Stimulated activated CD8-positive, alpha-beta memory T cell treated with anti-CD3 and anti-CD28 coated beads, Interleukin-4, amount 100 ng/mL, for 1 hour (primary cell): ENCODE measurements at places on chromosomes 6 and 20.

- peak; percentile 43 for DNase-seq
Observed at GRCh38 chr6:41936073-41936837, 5.4 kb downstream of the CCND3 start.

GRCh38 chr6:136751991-136752390 lies 40.3 kb downstream of the MAP3K5 start:
- DNase-seq = no peak

- DNase-seq = peak; percentile 36
Observed at GRCh38 chr6:137641474-137642077, 147.4 kb upstream of the OLIG3 start.

- no peak for DNase-seq
Observed at GRCh38 chr6:133399426-133399825, 158.3 kb downstream of the EYA4 start.

DNA sequence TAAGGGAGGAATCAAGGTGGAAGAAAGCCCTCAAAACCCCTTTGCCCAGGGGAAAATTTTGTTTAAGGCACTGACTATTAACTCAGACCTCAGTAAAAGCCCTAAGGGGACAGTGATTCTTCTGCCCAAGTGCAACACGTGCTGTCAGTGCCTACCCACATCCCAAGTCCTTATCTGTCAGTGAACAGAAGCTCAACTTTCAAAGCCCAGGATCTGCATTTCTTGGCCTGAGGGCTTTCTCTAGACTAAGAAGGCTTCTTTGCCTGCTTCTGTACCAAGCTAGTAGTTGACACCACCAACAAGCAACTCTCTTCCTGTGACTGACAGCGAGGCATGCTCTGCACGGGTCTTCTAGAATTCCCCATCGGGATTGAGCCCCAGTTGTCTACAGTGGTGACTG lies 416.0 kb upstream of the SPTLC3 start:
- DNase-seq = no peak

- DNase-seq = no peak
Observed at GRCh38 chr6:144653885-144654505, 368.9 kb downstream of the UTRN start.

DNA sequence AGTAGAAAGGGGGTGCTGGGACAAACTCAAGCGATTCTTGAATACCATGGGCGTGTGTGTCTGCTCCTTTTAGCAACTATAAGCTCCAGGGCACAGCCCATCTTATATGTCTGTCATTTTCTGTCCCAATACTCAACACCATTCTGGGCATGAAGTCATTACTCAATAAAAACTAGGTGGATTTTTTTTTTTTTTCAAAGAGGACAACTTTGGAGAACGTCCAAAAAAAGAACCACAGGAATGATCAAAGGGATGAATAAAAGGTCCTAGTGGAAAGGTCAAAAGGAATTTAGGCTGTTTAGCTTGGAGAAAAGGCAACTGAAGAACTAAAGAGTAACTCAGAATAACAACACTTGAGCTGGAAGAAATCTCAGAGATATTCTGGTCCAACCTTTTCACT lies 24.4 kb downstream of the UQCC1 start:
- DNase-seq = no peak

- DNase-seq = no peak
Observed at GRCh38 chr6:95084867-95085266, 492.5 kb upstream of the MANEA start.

DNA sequence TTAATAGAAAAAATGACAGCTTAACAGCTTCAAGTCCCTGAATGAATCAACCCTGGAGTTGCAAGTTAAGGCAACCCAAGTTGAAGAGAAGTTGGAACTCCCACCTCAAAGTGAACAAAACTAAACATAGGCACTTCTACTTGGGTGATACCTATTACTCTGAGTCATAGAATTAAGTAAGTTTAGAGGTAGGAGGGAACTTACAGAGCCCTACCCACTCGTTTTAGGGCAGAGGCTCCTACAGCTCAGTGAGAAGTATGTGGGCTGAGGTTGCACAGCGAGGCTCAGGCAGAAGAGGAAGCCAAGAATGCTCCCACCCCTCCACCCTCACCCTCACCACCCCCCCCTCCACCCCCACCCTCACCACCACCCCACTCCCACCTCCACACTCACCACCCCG lies 42.2 kb downstream of the NFATC2 start:
- no peak for DNase-seq

- DNase-seq = no peak
Observed at GRCh38 chr6:32167761-32168262, 3.4 kb downstream of the EGFL8 start.

DNA sequence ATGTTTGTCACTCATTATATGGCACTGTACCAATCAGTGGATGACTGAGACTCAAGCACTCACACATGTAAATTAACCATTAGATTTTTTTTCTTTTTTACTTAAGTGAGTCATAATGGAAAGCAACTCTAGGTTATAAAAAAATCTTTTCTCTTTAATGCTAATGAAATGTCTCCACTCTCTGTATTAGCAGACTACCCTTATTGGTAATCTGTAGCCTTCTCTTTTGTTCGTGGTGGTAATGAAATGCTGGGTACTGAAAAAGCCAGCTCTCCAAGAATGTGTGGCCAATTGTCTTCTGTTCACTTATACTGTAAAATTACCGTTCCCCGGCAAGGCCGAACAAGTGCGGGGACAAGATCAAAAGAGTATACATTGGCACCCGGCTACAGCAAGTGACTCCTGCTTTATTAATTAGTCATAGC lies 69.0 kb downstream of the AFG1L start:
- no peak for DNase-seq

GRCh38 chr6:28648035-28648877 lies 122.6 kb downstream of the GPX5 start:
- no peak for DNase-seq

DNA sequence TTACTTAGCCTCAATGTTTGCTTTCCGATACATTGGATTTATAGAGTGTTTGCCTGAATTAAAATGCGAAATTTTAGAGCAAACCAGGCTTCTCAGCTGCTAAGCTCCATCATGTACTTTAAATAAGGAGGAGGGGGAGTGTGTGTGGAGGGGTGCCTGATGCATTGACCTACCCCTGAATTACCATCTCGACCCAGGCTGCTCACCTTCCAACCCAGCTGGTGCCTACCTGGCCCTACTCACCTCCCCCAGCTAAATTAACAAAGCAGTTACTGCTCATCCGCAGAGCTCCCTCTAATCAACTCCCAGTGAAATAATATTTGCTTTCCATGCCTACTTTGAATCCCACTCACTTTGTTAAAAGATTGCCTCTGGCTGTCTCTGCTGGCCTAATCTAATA lies 544.5 kb downstream of the MAFB start:
- DNase-seq = no peak

DNA sequence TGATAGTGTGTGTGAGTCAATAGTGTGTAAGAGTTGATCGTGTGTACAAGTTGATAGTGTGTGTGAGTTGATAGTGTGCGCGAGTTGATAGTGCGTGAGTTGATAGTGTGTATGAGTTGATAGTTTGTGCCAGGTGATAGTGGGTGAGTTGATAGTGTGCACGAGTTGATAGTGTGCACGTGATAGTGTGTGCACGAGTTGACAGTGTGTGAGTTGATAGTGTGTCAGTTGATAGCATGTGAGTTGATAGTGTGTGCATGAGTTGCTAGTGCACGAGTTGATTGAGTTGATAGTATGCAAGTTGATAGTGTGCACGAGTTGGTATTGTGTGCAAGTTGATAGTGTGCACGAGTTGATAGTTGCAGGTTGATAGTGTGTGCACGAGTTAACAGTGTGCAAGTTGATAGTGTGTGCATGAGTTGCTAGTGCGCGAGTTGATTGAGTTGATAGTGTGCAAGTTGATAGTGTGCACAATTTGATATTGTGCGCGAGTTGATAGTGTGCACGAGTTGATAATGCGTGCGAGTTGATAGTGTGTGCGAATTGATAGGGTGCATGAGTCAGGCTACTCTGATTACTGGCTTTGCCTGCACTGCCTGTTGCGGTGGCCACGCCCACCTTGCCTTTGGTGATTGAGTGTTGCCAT lies 35.8 kb upstream of the IYD start:
- no peak for DNase-seq

GRCh38 chr20:38321959-38322598 lies 18.1 kb downstream of the BPI start:
- DNase-seq = no peak

DNA sequence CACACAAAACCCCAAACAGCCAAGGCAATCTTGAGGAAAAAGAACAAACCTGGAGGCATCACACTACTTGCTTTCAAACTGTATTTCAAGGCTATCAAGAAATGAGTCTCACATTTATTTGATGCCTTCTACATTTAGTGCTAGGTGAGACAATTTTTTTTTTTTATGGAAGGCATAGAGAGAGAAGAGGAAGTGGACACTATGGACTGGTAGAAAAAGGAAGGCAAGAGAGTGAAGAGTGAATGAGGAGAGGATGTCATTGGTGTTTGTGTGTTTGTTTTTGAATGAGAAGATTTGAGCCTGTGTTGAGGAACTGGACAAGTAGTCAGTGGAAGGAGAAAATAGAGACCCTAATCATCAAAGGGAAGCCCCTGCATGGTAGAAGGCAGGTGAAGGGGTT lies 182.0 kb upstream of the JAG1 start:
- DNase-seq = no peak

DNA sequence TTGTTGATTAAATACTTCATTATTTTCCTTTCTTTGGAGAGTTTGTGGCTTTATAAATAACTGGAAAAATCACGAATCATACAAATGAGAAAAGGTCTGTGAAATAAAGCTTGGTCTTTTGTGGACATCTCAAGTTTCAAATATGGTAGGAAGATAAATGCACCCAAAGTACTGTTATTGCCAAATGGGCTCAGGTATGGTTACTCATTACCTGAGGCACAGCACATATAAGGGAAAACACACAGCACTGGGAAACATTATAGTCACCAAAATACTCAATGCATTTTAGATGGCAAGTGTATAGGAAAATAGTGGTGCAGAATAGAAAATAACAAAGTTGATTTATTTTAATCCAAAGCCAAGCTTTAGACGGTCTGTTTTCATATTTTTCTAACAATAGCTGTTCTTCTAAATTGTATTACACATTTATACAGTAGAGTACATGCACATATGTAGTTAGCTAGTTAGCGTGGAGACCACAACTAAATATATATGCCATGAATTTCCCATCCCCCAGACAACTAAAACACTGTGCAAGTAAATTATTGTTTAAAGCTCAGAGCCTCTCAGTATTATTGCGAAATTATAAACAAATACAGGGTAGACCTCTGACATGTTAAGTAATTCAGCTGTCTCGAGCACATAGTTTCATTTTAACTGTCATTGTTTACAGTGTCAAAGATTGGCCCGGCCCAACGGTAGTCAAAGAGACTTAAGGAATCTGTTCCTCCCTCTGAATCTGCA lies 336.0 kb downstream of the SYNE1 start:
- no peak for DNase-seq

DNA sequence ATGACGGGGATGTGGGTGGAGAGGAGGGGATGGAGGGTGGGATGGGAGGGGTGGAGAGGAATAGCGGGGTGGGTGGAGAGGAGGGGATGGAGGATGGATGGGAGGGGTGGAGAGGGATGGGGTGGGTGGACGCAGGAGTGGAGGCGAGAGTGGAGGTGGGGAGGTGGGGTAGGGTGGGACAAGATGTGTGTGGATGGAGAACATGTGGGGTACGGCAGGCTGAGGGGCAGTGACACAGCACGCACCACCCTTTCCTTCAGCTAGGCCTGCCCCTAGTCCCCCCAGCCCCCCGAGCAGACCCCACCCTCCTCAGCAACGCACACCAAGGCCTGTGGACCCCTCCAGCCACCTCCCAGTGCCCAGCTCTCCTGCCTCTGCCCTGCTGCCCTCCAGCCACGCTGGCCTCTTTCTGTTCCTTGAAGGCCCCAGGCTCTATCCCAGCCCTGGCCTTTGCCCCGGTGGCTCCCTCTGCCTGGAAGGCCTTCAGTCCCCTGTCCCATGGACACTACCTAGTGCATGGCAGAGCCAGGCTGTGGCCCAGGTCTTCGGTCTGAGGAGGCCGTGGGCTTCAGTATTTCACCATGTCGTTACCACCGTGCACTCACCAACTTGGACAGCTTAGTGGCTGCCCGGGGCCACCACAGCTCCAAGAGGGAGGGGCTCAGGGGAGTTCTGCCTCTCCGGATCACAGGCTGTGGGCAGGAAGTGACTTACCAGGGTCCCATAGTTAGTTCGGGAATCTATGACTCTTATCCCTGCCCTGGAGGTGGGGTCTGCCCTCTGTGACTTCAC lies 78.4 kb upstream of the PMEPA1 start:
- no peak for DNase-seq

DNA sequence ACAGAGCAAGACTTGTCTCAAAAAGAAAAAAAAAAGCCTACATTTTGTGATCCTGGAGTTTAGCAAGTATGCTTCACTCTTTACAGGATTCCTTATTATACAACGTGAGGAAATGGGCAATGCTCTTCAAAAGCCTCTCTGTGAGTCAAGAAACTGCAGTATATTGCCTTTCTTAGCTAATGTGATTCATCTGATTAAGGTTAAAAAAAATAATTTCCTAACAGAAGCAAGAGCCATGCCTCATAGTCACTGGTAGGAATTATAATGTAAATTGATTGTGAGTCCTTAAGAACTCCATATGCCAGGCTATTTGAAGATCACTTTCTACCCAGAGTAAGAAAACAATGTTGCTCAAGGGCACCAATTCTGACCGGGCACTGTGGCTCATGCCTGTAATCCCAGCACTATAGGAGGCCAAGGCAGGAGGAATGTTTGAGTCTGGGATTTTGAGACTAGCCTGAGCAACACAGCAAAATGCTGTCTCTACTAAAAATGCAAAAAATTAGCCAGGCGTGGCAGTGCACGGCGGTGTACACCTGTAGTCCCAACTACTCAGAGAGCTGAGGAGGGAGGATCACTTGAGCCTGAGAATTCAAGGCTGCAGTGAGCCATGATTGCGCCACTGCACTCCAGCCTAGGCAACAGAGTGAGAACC lies 43.3 kb downstream of the SLC26A8 start:
- DNase-seq = no peak

- DNase-seq = no peak
Observed at GRCh38 chr6:144756469-144756868, 471.3 kb downstream of the UTRN start.

DNA sequence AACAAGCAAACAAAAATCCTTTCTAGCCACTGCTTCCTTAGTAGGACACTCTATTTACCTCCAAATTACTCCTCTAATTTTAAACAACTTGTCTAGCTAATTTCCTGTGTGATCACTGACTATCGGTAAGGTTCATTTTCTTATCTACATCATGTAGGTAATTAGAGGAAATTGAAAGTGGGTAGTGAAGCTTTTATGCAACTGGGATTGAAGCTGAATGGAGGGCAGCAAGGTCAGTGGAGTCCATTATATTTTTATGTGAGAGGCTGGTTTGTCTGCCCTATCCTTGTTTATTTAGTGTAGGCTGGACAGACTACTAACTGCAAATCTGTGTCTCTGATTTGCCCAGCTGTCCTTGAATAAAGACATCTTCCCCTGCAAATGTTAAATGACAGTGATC lies 88.5 kb upstream of the SIM1 start:
- DNase-seq = no peak

- no peak for DNase-seq
Observed at GRCh38 chr6:110456694-110457093, 19.7 kb downstream of the SLC22A16 start.
